Left renal cortex interstitium (tissue), 4 donors: ENCODE measurements at places on chromosomes 7 and 10. TPM values are rescaled to one million over a fixed set of nuclear protein-coding genes. Genes with fewer than 3 reads are reported as not detected.

DNA sequence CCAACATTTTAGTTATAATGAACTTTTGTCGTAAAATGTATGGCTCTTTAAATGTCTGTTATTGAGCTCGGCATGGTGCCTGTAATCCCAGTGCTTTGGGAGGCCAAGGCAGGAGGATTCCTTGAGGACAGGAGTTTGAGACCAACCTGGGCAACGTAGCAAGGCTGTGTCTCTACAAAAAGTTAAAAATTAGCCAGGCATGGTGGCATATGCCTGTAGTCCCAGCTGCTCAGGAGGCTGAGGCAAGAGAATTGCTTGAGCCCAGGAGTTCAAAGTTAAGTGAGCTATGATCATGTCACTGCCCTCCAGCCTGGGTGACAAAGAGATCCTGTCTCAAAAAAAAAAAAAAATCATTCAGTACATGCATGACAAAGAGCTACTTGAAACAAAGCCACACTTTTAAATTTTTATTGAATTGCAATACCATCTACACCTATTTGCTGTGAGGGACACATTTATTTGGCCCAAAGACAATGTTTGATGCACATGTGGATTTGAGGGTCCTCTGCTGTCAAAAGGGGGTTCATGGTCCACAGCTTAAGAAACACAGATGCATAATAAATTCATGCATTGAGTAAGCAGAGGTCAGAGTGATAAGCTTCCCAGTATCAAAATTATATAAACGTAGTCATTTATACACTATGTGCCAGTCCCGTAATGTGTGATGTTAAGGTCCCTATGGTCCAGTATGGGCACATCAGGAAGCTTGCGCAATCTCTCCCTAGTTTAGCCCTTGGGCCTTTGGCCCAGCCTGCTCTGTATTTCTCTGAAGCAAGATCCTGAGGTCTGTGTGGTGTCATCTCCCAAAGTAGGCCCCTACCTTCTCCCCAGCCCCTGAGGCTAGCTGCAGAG is 4.4 kb upstream of the MALSU1 start:
- no peak for DNase-seq

- DNase-seq, result no peak
These were observed 78.6 kb upstream of the SYPL1 start for GRCh38 chr7:106190589-106191330.

DNA sequence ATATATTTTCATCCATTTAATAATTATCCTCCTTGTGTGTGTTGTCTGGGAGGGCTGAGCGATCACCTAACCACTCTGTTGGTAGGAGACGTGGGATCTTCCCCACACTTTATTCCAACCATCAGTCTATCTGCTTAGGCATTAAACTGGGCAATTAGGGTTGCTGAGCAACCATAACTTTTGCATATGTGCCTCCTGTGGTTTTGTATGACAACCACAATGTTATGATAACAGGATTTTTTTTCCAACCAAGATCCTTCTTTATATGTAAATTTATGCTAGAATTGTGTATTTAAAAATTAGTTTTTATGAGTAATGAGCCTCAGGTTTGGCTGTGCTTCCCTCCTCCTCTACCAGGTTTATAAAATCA is 495.0 kb upstream of the MGMT start:
- DNase-seq, result no peak

- DNase-seq, result no peak
These were observed 479.7 kb downstream of the RPS24 start for GRCh38 chr10:78513330-78513729.

GRCh38 chr7:24733414-24734060 is 23.7 kb downstream of the GSDME start:
- no peak for DNase-seq

DNA sequence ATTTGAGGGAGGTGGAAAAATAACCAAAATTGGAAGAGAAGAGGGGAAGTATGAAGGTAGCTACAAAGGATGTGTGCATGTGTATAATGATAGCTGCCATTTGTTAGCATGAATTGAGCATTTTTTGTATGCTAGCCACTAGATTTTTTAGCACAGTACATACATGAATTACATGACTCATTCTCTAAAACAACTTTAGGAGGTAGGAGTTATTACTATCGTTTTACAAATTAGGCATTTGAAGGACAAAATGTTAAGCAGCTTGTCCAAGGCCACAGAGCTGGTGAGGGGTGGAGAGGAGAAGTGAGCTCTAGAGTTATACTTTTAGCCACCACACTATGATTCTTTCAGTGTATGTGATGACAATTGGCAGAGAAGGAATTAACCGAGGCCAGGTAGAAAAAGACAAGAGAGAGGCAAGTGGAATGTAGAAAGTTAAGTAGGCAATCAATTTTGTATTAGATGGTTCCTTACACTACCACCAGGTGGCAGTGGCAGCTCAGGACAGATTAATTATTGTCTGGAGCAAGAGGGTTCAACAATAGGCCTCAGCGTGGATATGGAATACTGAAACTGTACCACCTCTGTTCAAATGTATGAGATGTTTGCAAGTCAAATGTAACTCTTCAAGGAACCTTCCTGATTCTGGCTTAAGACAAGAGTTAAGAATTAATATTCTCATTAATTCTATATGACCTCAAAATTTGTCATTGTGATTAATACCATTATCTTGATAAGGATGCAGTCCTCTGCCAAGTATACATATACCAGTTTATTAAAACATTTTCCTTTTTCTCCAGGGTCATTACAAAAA is 128.0 kb downstream of the MBL2 start:
- DNase-seq, result peak; percentile 16

GRCh38 chr7:50657341-50657873 is 92.2 kb upstream of the DDC start:
- no peak for DNase-seq

CTAGE4 gene
- 4.1 TPM for polyA plus RNA-seq

SCD gene
- polyA plus RNA-seq, result 54.7 TPM

ZC3HAV1 gene
- polyA plus RNA-seq, result 18.1 TPM

HBP1 gene
- polyA plus RNA-seq, result 101 TPM
